ENCODE measurements at places on chromosomes 16 and 17.

DNA sequence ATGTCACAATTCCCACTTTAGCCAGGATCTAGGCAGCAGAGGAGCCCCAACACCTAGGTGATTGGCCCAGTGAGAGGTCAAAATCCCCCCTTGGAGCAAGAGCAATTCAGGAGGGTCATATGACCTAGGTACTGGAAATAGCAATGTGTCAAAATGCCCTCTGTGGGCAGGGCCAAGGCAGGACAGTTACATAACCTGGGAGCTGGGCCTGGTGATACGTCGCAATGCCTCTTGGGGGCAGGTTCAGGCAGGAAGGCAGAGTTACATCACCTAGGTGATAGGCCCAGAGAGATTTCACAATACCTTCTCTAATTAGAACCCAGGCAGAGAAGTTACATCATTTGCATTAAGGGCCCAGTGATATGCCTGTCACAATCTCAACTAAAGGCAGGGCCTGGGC, 1906.3 kb downstream of the TP53TG3F start:
- no peak for DNase-seq

DNA sequence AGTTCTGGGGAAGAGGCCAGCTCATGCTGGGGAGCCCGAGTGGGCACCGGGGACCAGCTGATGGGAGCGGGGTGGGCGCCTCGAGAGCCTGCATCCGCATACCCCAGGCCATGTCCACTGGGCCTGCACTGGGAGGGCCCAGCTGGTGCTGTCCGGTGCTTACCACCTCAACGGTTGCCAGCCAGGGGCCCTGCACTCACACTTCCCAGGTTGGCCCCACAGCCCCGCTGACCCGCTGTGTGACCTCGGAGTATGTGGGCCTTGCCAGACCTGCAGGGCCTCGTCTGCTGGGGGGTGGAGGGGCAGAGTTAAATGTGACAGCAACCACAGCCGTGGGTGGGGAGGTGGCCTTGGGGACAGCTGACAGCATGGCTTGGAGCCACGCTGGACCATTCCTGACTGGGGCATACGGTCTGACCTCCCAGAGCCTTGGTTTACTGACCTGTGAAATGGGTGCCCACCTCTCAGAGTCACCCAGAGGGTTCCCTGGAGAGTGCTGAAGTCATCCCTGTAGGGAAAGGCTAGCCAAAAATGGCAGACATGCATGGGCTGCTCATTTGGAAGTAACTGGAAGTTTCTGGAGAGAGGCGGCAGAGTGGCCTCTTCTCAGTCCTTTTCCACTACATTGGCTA, 5.4 kb upstream of the GAA start:
- DNase-seq = no peak

DNA sequence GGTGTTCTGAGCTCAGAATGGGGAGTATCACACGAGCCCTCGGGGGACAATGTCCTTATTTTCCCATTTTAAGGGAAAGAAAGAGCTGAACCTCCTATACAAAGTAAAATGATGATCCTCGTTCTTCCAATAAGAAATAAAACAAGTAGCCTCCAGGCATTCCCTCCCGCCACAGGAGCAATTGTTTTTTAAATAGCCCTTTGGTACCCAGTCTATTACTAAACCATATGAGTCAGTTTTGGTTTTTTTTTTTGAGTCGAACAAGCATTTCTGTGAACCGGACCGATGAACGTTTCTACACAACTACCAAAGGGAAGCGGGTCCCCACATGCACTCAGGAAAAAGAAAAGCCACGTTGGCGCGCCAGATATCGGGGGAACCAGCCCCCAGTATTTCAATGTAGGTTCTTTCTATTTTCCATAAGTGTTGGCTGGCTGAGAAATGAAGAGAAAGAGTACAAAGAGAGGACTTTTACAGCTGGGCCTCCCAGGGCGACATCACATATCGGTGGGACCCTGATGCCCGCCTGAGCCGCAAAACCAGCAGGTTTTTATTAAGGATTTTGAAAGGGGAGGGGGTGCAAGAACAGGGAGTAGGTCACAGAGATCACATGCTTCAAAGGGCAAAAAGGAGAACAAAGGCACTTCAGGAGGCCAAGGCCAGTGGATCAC, 3.8 kb upstream of the DCXR start:
- DNase-seq = no peak

GRCh38 chr16:47043200-47043599, 69.7 kb upstream of the DNAJA2 start:
- DNase-seq = no peak

DNA sequence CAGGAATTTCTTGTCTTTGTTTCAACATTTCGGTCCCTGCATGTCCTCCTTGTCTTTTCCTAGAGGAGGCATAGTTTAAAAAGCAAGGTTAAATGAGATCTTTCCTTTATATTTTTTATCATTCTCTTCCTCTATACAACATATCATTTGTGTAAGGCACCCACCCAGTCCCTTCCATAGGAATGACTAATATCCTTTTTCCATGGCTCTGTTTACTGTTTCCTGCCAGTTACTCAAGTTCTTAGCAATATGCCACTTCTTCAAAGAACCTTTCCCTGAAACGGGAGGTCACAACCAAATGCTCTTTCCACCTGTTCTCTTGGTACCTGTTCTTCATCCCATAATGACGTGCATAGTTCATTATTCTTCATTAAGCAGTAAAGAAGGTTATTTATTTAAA, 1237.1 kb upstream of the GOT2 start:
- DNase-seq = no peak

DNA sequence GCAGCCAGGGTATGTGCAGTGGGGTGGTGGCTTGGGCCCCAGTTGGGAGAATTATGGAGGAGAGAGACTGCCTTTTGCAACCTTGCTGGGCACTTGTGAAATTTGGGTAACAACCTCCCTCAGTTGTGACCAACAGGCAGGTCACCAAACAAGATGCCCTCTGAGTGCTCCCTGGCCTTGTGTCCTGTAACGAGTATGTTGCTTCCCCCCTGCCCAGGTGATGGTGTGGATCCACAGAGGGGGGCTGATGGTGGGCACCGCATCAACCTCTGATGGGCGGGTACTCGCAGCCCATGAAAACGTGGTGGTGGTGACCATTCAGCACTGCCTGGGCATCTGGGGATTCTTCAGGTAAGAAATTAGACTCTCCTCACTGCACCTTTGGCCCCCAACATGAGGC, 74.3 kb downstream of the SLC6A2 start:
- no peak for DNase-seq

- DNase-seq = no peak
These were observed 147.1 kb downstream of the RPTOR start for GRCh38 chr17:80691784-80692183.

DNA sequence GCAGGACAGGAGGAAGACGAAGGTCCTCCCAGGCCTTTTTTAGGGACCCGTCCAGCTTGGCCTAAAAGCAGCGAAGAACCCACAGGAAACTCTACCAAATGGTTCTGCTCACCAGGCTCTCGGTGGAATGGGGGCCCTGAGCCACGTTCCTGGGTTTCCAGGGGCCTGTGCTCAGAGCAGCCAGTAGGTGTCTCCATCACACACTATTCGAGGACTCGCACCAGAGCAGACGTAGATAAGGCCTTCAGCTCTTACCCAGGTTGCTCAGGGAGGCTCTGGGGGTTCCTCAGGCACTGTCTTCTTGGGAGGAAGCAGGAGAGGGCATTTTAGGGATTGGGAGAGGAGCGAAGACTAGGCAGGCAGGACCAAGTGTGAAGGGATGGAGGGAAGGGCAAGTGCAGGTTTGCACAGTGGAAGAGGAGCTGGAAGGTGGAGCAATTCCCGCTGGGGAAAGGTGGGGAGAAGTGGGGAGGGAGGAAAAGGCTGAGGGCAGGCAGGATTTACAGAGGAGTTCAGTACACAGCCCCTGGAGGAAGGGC, 157.1 kb downstream of the RGS9 start:
- DNase-seq = no peak

DNA sequence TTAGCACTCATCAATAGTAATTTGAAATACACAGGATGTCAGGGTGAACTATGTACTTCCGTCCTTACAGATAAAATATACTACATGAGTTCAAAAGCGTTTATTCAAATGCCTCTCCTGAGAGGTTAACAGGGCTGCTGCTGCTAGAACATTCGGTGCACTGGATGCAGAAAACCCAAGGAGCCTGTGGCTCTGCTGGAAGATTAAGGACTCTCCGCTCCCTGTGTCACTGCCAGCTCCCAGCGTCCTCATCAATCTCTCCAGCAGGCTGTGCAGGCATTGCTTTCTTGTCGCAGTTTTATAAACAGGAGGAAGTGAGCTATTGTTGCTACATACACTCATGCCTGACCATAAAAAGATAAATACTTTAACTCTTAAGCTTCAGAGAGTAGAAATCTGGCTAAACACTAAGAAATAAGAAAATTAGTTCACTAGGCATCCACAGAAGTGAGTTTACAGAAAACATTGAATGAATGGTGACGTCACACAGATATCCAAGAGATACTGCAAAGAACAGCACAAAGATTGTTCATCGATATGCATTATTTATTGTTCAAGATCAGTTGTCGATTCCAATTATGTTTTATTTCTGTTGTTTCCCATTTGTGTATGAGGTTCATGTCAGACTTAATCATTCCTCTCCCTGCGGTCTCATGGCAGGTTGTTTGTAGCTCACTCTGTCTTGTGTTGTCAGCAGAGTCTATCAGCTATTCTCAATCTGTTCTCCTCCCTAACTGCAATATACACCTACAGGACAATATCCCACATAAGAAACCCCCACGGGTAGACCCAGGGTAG, 127.9 kb upstream of the MON1B start:
- no peak for DNase-seq

DNA sequence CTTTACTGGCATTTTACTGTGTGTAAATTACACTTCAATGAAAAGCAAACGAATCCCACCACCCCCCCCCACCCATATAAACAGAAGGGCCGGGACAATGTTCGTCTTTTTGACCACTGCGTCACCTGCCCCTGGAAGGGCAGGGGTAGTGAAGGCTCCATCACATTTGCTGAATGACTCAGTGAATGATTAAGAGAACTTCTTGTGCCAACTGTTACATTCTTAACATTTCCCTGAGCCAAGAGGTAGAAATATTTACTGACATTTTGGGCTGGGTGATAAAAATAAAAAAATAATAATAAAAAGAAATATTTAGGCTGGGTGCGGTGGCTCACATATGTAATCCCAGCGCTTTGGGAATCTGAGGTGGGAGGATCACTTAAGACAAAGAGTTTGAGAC, 24.1 kb downstream of the C16orf96 start:
- no peak for DNase-seq

GRCh38 chr16:49200223-49200820, 81.3 kb downstream of the CBLN1 start:
- no peak for DNase-seq

- no peak for DNase-seq
These were observed 157.0 kb upstream of the CDH11 start for GRCh38 chr16:65278874-65279273.

DNA sequence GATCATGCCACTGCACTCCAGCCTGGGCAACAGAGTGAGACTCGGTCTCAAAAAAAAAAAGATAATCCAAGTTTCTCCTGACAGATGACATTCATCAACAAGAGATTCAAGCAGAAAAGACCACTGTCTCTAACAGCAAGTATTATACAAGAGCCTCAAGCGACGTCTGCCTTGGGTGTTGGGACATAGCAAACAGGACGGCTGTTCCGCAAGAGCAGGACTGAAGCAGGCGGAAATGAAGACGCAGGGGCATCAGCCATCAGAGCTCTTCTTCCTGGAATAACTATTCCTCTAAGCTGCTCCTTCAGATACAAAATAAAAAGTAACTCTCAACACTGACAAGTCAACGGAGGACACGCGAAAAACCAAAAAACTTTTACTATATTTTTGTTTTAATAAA, 54.0 kb downstream of the ANKRD11 start:
- DNase-seq = no peak
